Suprapubic skin (tissue), 4 donors: ENCODE measurements at places on chromosomes 11 and 22.

- DNase-seq = no peak
Observed at GRCh38 chr11:15148169-15148568, 33.4 kb downstream of the INSC start.

DNA sequence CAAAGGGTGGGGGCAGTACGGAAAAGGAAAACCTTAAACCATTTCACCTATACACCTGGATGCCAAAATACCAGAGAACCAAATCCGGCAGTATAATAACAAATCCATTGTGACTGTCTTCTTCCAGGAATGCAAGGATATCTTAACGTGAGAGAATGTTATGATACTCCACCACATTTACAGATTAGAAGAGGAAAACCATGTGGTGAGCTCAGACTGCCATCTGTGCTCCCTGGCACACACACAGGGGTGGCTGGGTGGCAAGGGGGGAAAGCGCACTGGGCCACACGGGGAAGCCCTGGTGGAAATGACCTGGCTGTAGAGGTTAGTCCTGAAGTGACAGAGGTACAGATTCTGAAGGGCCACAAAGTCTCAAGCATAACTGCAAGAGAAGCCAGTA, 9.9 kb downstream of the EIF1AD start:
- no peak for DNase-seq

DNA sequence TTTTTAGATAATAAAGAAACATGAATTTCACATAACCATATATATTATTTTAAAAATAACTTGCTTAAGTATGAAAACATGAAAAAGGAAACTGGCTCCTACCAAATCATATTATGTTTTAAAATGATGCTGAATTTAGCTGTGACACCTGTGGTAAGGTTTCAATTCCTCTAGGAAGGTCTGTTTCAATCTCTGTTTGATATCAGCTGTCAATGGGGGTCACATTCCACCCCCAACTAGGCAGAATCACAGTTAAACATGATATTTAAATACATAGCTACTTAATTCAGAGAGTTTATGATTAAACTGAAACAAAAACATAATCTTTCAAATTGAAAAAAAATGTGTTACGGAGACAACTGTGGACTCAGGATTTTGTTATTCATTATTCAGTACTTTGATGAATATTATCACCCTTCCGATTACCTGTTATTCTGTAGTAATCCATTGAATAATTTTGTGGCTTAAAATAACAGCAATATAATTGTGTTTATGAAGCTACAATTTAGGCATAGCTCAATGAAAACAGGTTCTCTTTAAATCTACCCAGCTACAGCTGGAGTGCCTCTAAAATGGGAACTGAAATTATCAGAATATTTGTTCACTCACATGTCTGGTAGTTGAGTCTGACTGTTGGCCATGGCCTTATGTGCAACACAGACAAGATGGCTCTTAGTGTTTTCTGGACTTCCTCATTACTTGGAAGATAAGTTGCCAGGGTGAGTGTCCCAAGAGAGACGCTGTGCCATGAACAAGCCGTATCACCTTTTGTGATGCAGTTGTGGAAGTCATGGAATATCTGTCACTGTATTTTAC, 244.6 kb upstream of the ANO3 start:
- no peak for DNase-seq

- no peak for DNase-seq
Observed at GRCh38 chr22:16834971-16835370, 9.8 kb upstream of the XKR3 start.

GRCh38 chr22:29348956-29349355, 33.5 kb upstream of the RASL10A start:
- no peak for DNase-seq

GRCh38 chr11:46612326-46612725, 4.7 kb downstream of the HARBI1 start:
- DNase-seq = no peak

GRCh38 chr11:20117291-20117690, 43.0 kb downstream of the DBX1 start:
- DNase-seq = no peak

- no peak for DNase-seq
Observed at GRCh38 chr22:30780026-30780425, 85.4 kb downstream of the OSBP2 start.

- no peak for DNase-seq
Observed at GRCh38 chr22:32005453-32005852, 37.6 kb upstream of the SLC5A1 start.

DNA sequence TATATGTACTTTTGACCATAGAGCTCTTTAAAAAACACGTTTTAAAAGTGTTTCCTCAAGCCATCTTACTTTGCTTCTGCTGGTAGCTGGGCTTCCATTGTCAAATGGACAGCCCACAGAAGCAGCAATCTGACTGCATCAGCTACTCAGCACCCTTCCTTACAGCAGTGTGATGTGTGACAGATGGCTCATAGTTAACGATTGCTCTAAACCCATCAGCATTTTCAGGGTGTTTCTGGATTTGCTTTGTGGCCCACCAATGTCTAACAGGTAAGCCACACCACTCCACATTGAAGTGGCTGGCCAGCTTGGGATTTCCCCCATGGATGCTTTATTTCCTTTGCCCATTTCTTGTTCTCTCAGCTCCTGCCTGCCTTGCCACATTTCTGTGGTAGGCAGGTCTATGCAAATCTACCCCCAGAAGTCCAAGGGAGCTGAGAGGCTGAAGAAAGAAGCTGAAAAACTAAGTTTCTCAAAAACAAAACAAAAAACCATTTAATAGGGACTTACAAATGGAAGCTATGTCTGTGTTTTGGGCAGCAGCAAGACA, 7.3 kb upstream of the FAR1 start:
- no peak for DNase-seq

DNA sequence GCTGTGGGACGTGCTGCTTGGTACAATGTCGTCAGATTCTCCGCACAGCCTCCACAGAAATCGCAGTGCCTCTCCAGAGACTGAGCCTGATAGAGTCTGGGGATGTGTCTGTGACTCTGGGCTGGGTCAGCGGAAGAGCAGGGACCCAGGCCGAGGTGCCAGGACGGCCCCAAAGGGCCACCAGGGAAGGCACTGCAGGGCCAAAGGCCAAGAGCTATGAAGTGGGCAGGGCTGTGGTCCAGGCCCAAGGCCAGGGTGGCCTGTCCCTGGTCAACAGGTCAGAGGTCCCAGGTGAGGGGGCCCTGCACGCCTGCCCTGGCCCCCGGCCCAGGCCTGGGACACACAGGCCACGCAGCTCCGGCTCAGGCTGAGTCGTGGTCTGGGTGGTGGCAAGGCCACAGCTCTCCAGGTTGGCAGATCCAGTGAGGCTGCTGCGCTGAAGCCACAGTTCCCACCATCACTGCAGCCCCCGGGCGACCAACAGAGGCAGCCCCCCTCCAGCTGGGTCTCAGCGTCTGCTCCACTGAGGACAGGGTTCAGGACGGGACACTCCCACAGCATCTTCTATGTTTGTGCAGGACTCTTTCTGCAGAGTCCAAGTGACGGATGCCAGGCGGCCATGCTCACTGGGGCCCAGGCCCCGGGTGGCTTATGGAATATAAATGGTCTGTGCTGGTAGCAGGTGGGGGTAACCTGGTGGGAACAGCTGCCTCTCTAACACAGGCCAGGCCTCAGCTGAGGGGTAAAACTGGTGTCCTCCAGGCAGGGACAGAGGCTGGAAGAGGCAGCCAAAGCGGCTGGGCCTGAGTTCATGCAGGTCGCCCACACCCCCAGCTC, 4.8 kb upstream of the PIM3 start:
- DNase-seq = no peak

DNA sequence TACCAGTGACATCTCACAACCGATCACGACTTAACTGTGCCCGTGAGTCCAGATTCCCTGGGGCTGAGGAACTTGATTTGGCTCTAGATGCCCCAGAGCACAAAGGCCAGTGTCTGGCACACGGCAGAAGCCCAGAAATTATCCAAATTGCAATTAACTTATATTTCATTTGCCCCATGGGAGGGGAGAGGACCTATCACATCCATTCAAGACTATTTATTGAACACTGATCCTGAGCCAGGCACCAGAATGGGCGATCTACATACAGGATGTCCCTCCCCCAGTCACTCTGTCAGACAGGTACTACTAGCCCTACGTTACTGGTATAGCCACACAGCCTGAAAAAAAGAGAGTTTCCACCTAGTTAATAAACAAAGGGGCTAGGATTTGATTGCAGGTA, 5.1 kb downstream of the DNAL4 start:
- no peak for DNase-seq

GRCh38 chr11:1345737-1346513, 36.5 kb upstream of the TOLLIP start:
- DNase-seq = peak; percentile 70

DNA sequence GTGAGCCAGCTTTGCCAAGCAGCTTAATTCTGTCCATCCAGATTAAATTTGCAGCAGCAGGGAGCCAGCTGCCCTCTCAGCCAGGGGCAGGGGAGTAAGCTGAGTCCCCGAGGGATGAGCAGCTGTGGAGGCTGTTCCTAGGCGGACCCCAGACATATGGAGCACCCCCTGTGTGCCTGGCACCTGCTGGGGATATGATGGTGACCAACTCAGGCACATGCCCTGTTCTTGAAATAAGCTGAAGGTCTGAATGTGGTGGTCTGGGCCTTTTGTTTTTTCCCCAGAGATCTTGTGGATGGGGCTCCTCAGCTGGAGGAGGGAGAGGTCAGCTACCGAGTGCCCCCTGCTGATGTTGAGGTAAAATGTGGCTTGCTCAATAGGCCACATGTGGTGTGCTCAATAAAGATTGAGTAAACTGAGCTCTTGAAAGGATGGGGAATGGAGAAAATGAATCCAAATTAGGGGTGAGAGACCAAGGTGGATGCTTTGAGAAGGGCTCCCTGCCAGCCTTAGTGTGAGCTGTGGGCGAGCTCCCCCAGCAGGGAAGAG, 103.3 kb upstream of the NNMT start:
- DNase-seq = no peak

DNA sequence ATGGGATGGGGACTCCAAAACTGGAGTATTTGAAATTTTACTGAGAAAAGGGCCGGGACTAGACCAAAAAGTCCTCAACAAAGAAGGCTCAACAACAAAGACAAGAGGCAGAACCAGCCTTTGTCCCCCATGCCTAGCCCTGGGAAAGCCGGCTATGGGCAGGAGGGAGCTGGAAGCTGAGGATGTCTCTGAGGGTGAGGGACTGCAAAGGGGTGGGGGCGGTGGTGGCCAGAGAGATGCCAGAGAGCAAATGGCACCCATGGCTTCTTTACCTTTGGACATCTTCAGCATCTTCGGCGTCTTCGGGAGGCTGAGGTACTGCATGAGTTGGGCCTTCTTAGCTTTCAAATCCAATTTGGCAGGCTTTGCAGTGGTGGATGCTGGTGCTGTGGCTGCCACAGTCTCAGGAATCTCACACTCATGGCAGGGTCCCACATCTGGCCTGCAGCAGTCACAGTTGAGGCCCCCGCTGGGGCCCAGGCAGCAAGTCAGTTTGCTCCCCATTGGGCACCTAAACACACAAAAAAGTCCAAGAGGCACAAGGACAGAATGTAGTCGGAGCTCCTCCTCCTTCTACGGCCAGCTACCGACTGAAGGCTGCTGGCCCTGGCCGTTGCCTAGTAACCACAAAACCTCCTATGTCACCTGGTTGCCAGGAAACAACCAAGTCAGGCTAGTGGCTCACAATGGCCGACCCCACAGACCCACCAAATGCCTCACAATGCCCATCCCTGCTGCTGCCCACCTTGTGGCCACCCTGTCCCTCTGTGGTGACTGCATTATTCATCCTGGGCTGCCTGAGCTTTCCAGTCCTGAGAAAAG, at the start of gene C22orf42:
Gene C22orf42, minus strand, starts transcription at position 592 of the 822 bp plus-strand sequence. Its CDS starts 88 bp downstream, at position 504.
- DNase-seq = no peak

DNA sequence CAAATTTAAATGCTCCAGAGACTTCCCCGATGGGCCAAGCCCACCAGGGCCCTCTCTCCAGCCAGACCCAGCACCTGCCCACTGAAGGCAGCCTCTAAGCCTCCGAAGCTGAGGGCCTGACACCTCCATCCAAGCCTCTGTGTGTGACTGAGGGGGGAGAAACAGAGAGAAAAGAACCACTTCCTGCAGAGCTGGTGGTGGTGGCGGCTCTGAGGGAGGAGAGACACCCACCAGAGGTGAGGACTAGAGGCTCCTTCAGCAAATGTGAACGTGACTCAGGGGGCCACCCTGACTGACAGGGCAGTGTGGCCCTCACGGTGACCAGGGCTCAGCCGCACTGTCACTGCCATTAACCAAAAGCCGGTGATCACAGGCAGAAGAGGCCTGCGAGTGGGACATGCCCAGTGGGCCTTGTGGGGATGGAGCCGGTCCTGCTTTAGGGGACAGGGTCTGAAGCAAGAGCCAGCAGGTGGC, 31.0 kb upstream of the CD5 start:
- no peak for DNase-seq

- no peak for DNase-seq
Observed at GRCh38 chr11:84588131-84588829, 1038.9 kb downstream of the DLG2 start.

GRCh38 chr11:60377401-60378136, 763 bp upstream of the MS4A7 start:
- DNase-seq = no peak

DNA sequence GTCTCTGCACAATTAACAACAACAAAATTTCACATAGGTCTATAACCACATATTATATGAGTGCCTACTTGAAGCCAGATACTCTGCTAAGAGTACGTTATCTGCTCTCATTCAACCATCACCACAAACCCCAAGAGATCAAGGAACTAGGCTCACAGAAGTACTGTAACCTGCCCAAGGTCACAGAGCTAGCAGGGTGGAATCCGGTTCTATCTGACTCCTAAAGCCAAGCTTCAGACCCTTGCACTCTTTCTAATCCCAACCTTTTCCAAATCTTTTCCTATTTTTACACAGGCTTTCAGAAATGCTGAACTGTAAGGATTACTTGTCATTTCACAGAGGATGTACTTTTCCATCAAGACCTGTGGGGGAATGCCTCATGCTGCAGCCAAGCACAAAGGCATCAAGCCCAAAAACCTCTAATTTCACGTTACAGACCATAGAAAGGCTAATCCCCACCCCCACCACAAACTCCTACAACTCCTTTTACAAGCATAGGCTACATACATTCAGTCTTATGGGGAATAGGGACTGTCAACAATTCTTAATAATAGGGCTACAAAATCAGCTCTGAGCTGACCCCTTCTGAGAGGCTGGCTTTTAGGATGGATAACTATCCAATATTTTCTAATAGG, 927 bp downstream of the PRCP start:
- no peak for DNase-seq

GRCh38 chr22:37739611-37740049, 42.8 kb downstream of the TRIOBP start:
- no peak for DNase-seq

GRCh38 chr22:18066181-18066859, 11.5 kb upstream of the PEX26 start:
- DNase-seq = no peak

DNA sequence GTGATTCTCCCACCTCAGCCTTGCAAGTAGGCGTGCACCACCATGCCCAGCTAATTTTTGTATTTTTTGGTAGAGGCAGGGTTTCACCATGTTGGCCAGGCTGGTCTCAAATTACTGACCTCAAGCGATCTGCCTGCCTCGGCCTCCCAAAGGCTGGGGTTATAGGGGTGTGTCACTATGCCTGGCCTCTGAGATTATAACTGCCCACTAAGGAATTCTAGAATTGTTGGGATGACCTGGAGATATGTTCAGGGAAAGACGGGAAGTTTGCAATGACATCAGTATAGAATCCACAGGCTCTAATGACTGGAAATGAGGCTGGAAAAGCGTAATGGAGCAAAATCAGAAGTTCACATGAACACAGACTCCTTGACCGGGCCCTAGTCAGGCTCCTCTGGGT, 62.2 kb downstream of the CLMP start:
- no peak for DNase-seq
